ENCODE measurements at places on chromosomes 2 and 18.
A peak's percentile ranks its signal among the peaks of the same experiment; 100 is the strongest.

DNA sequence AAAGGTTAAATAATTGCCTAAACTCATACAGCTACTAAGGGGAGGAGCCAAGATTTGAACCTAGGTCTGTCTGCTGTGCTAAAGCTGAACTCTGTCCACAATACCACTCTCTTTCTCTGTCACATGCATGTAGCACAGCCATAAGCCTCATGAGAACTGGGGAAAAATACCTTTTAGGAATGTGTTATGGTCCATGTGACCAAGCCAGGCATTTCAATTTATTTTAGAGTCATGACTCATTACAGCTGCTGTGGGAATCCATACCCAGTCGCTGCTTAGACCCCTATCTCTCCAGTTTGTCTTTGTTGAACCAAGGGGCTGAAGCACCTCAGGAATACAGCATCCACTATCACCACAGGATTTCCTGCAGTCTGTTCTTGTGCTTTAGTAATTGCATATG is 200.0 kb upstream of the SIX3 start:
- DNase-seq: no peak

- DNase-seq: no peak
These were observed 31.4 kb downstream of the NAPG start for GRCh38 chr18:10557085-10557677.

DNA sequence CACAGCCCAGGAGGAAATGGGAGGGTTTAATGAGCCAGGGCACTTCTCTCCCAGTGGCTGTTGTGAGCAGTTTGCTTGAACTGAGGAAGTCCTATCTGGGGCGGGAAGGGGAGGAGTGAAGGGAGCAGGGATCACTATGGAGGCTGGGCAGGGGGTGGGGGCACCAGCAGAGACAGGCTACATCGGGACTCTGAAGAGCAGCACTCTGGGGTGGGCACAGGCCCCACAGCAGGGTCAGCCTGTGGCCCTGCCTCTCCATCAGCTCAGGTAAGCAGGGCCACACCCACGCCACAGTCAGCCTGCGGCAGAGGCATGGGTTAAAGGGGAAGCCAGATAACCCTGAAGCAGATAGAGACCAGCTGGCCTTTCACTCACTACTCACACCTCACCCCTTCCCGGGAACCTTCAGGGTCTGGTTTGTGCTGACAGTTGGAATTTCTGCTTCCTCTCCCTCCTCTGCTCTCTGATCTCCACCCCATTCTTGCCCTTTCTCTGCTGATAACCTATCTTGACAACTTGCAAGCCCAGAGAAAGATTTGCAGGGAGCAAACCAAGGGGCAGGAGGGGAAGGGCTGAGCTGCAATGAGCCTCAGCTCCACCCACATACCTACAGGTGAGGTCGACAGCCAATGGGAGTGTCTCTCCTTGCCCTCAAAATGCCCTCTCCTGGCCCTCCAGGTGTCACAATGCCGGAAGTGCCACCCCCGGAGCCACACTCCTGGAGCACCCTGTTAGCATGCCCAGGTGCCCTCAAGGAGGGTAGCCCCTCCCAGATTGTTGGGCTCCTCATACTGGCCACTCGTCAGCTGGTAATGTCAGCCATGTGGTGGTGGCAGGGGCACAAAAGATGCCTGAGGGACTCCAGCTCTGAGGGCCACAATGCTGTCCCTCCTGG is 3.7 kb downstream of the SIGLEC15 start:
- no peak for DNase-seq

DNA sequence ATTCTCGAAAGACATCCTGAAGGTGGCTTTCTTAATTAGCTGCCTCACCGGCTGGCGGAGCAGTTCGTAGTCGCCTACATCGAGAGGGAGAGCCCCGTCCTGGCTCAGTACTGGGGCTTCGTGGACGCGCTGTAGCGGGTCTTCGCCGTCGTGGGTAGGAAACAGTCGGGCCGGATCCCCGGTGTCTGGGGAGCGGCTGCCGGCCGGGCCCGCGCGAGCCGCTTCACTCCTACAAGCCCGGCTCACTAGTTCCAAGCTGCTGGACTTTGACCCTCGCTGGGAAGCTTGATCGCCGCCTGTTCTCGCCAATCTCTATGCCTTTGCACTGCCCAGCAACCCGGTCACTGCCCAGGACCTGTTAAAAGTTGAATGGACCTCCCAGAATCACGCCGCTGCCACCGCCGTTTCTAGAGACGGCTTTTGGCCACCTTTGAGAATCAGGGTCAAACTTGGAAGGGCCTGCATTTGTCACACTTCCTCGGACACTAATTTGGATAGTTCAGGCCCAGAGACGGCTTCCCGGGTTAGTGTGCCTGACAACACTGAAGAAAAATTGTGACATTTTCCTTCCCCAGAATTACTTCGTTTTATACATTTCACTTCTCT is 41.4 kb upstream of the AKAIN1 start:
- DNase-seq: peak; percentile 34

DNA sequence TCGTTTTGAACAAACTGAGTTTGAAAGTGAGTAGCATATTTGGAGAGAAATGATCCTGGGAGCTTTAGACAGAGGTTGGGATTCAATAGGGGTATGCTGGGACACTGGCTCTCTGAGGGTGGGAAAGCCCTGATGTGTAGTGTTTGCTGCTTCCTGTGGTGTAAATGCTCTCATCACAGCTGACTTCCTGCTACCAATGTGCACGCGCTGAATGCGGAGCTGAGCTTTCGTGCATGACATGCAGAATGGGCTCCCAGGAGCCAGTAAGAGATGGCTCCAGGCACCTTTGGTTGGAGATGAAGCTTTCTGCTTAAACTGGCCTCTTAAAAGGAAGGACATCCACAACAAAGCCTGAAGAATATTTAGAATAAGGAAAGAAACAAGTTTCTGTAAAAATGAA is 224.1 kb upstream of the CCDC150 start:
- no peak for DNase-seq

- DNase-seq: no peak
These were observed 509 bp downstream of the PIEZO2 start for GRCh38 chr18:11148680-11149440.

GRCh38 chr18:76315722-76316230 is 179.3 kb downstream of the ZNF516 start:
- no peak for DNase-seq

All from stimulated activated CD8-positive, alpha-beta memory T cell treated with anti-CD3 and anti-CD28 coated beads, Interleukin-12 subunit alpha, Interleukin-12 subunit beta, amount 100 ng/mL, for 1 hour (primary cell).